NCI-H446 (cell line): ENCODE measurements at places on chromosomes 1 and 21.

GRCh38 chr1:201015551-201016091, 7.9 kb downstream of the KIF21B start:
- DNase-seq, result no peak

DNA sequence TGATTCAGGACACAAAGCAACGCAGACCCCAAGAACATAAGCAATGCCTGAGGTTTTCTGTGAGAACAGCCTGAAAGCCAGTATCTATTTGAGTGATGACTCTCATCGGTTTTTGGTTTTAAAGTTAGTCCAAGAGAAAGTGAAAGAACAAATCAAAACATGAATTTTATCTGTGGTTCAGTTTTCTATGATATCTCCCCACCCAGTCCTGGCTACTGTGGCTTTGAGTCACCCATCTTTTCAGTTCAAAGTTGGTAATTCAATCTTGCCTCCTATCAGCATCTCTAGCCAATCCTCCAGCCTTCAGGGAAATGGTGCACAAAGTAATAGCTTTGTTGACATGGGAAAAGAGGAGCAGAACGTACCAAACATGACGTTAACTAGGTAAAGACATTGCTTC, 40.5 kb upstream of the KRTAP19-8 start:
- DNase-seq, result no peak

- DNase-seq, result no peak
Measured at GRCh38 chr1:182035097-182035770, 26.3 kb downstream of the ZNF648 start.

DNA sequence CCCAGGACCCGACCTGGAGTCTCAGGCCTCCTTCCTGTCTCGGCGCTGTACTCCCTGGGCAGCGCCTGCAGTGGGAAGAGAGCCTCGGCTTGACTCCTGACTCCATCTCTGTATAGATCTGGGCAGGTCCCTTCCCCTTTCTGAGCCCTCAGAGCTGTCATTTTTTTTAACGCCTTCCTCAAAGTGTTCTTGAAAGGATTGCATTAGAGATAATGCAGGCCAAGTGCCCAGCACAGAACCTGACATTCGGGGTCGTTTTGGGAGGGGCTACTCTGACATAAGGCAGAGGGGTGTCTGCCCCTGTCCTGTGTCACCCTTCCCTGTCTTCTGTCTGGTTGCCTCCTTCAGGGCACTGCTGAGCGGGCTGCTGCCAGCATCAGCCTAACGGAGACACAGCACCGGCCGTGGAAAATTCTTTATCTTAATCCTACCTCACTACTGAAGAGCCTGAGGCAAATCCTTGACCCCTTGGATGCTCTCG, 271.6 kb downstream of the TRABD2B start:
- no peak for DNase-seq

- no peak for DNase-seq
Measured at GRCh38 chr1:208449951-208450350, 205.8 kb upstream of the PLXNA2 start.

DNA sequence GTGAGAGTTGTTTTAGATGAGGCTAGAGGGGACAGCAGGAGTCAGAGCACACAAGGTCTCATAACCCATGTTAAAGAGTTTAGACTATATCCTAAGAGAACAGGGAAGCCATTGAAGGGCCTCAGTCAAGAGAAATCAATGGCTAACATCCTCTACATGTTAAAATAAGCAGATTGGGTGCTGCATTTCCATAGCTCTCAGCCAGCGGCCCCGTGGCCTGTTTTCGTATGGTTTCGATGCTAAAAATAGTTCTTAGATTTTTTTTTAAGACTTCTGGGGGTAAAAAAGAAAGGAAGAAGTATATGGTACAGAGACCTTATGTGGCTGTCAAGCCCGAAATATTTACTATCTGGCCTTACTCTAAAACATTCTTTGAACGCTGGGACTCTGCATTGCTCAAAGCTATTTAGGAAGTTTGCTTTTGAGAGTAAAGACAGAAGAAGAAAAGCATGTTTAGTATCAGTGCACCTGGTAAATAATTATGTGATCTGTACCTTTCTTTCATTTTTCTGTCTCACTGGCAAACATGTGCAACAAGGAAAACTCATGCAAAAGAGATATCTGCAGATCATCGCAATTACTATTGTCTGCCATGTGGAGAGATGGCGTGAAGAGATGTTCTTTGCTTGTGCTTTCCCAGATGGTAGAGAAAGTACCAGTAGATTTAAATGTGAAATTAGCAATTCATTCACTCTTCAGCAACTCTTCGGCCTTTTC, 8.4 kb downstream of the PDIK1L start:
- DNase-seq, result no peak
